ENCODE measurements at places on chromosomes 6 and 20. TPM values are rescaled to one million over a fixed set of nuclear protein-coding genes. Genes with fewer than 3 reads are reported as not detected.

Gene UNC5CL
- 0.87 TPM for polyA plus RNA-seq

DNA sequence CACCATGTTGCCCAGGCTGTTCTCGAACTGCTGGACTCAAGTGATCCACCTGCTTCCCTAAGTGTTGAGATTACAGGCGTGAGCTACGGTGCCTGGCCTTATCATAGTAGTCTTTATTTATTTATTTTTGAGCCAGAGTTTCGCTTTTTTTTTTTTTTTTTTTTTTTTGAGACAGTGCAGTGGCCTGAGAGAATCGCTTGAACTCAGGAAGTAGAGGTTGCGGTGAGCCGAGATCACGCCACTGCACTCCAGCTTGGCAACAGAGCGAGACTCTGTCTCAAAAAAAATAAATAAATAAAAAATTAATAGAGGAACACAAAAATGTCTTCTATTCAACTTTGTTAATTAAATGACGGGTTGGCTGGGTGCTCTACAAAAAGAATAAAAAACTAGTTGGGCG, 12.9 kb downstream of the MAPRE1 start:
- no peak for DNase-seq

GRCh38 chr20:905396-905961, 10.7 kb downstream of the ANGPT4 start:
- DNase-seq: no peak

DNA sequence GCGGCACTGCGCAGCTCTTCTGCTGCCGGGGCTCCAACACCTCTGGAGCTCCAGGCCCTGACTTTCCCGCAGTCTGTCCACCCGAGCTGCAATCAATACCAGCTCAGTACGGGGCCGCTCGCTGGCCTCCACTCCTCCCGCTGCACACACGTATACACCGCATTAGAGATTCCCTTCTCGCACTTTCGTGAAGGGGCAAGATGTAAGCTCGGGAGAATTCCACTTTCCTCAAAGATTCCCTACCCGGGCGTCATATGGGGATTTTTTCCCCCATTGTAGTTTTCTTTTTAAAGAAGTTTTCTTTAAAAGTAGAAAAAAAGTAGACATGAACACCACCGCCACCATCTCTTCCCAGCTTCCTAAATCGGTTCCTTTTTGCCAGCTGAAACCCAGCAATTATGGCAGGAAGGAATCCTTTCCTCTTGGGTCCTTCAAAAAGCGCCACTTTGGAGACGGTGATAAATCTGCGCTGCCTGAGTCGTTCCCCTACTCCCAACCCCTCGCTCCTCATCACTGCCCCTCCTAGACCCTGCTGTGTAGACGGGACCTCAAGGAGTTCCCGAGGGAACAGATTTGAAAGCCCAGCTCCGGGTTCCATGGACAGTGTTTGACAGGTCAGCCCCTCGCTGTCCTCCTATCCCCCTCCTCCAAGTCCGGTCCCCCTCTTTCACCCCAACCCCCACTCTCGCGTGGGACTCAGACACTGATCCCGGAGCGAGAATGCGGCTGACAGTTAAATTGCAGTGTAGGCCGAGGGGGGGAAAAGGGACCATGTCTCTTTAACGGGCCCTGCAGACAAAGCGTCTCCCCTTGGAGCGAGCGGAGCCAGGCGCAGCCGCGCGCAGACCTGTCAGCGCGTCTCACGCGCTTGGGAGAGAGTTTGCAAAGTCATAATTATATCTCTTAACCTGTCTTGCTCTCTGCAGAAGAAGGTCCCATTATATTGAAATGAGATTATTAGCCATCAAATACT, 39.5 kb downstream of the NCR2 start:
- DNase-seq: no peak

- no peak for DNase-seq
These were observed 35.0 kb downstream of the ARMC2 start for GRCh38 chr6:108883172-108883571.

GRCh38 chr20:33868042-33868441, 56.9 kb downstream of the CHMP4B start:
- no peak for DNase-seq

Gene SIRPA
- polyA plus RNA-seq: 27.8 TPM

Data from urinary bladder (tissue), 4 donors.